ENCODE measurements at places on chromosomes 2 and 18. TPM values are rescaled to one million over a fixed set of nuclear protein-coding genes. Genes with fewer than 3 reads are reported as not detected.

Gene GALNT14
- total RNA-seq: 2.8 TPM

Gene ALK
- total RNA-seq: not detected

Gene C2orf78
- not detected for total RNA-seq

Gene LDLRAD4
- total RNA-seq: 23.6 TPM

Gene STARD6
- not detected for total RNA-seq

GRCh38 chr18:5895876-5896740, 786 bp upstream of the TMEM200C start:
- no peaks in the 10 kb centered on the region for H3K36me3 ChIP-seq
- peaks cover 33% of the 10 kb centered on the region for H3K27me3 ChIP-seq
- peaks cover 19% of the 10 kb centered on the region for H3K4me1 ChIP-seq
- peak overlapping the region; percentile 31 for H3K27ac ChIP-seq
- H3K4me3 ChIP-seq: peak overlapping the region; percentile 36

GRCh38 chr18:37160038-37160820, 331.3 kb downstream of the KIAA1328 start:
- peaks cover 10% of the 10 kb centered on the region for H3K4me1 ChIP-seq
- no peak for DNase-seq
- no peaks in the 10 kb centered on the region for H3K27me3 ChIP-seq
- no peaks in the 10 kb centered on the region for H3K36me3 ChIP-seq
- peak overlapping the region; percentile 1 for H3K27ac ChIP-seq

- H3K27me3 ChIP-seq: no peaks in the 10 kb centered on the region
- DNase-seq: peak; percentile 45
Measured at GRCh38 chr2:15588329-15588919, 3.2 kb upstream of the DDX1 start.

GRCh38 chr2:212915121-212915782, 236.2 kb downstream of the IKZF2 start:
- no peak overlapping the region for H3K4me3 ChIP-seq
- H3K27me3 ChIP-seq: no peaks in the 10 kb centered on the region
- DNase-seq: no peak
- no peaks in the 10 kb centered on the region for H3K36me3 ChIP-seq
- H3K27ac ChIP-seq: no peak overlapping the region

GRCh38 chr2:38735999-38736320, 15.2 kb downstream of the SRSF7 start:
- DNase-seq: no peak
- H3K4me1 ChIP-seq: peaks cover 61% of the 10 kb centered on the region
- H3K27me3 ChIP-seq: no peaks in the 10 kb centered on the region
- H3K36me3 ChIP-seq: no peaks in the 10 kb centered on the region
- H3K4me3 ChIP-seq: no peak overlapping the region
- H3K27ac ChIP-seq: peak overlapping the region; percentile 73

GRCh38 chr2:64582774-64583340, 58.7 kb downstream of the AFTPH start:
- no peaks in the 10 kb centered on the region for H3K27me3 ChIP-seq
- no peak for DNase-seq
- H3K36me3 ChIP-seq: peaks cover 5% of the 10 kb centered on the region
- no peak overlapping the region for H3K27ac ChIP-seq

- peak overlapping the region; percentile 80 for H3K27ac ChIP-seq
- DNase-seq: no peak
- no peaks in the 10 kb centered on the region for H3K27me3 ChIP-seq
- H3K36me3 ChIP-seq: peaks cover under 1% of the 10 kb centered on the region
Measured at GRCh38 chr2:241358470-241358869, 2.4 kb downstream of the FARP2 start.

- H3K4me1 ChIP-seq: no peaks in the 10 kb centered on the region
- no peak for DNase-seq
- no peaks in the 10 kb centered on the region for H3K27me3 ChIP-seq
- H3K36me3 ChIP-seq: no peaks in the 10 kb centered on the region
Measured at GRCh38 chr2:159817283-159817682, 19.3 kb upstream of the CD302 start.

- H3K27ac ChIP-seq: no peak overlapping the region
- DNase-seq: no peak
- no peak overlapping the region for H3K4me3 ChIP-seq
- H3K27me3 ChIP-seq: no peaks in the 10 kb centered on the region
- H3K4me1 ChIP-seq: no peaks in the 10 kb centered on the region
Measured at GRCh38 chr2:240630771-240631547, 5.7 kb downstream of the GPR35 start.

- no peak overlapping the region for H3K4me3 ChIP-seq
- no peaks in the 10 kb centered on the region for H3K36me3 ChIP-seq
- H3K4me1 ChIP-seq: no peaks in the 10 kb centered on the region
- no peak for DNase-seq
- no peaks in the 10 kb centered on the region for H3K27me3 ChIP-seq
Measured at GRCh38 chr2:134782792-134783191, 55.6 kb upstream of the ACMSD start.

GRCh38 chr2:9373047-9373446, 50.3 kb downstream of the ITGB1BP1 start:
- no peaks in the 10 kb centered on the region for H3K27me3 ChIP-seq
- H3K36me3 ChIP-seq: no peaks in the 10 kb centered on the region
- no peak overlapping the region for H3K4me3 ChIP-seq
- no peaks in the 10 kb centered on the region for H3K4me1 ChIP-seq

DNA sequence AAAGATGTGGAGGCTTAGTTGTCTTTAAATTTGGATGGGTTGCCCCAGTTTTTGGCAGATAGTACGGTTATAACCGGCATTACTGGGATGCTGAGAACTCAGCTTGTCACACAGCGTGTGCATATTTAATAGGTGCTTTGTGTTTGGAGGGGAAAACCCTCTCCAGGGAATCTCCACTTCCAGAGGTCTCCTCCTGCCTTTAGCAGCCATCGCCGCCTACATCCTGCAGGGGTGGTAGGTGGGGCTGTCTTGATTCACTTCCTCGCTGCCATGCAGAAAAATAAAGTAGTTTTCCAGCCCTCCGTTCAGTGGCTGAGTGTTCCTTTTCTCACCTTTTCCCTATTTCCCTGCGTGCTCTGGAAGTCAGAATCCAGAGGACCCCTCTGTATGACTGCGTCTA, 76.4 kb downstream of the ITGB1BP1 start:
- no peaks in the 10 kb centered on the region for H3K27me3 ChIP-seq
- no peak for DNase-seq
- H3K36me3 ChIP-seq: no peaks in the 10 kb centered on the region
- no peak overlapping the region for H3K4me3 ChIP-seq

- no peaks in the 10 kb centered on the region for H3K27me3 ChIP-seq
- no peak overlapping the region for H3K27ac ChIP-seq
- no peaks in the 10 kb centered on the region for H3K36me3 ChIP-seq
- DNase-seq: no peak
Measured at GRCh38 chr18:37721544-37722522, 156.2 kb upstream of the CELF4 start.

DNA sequence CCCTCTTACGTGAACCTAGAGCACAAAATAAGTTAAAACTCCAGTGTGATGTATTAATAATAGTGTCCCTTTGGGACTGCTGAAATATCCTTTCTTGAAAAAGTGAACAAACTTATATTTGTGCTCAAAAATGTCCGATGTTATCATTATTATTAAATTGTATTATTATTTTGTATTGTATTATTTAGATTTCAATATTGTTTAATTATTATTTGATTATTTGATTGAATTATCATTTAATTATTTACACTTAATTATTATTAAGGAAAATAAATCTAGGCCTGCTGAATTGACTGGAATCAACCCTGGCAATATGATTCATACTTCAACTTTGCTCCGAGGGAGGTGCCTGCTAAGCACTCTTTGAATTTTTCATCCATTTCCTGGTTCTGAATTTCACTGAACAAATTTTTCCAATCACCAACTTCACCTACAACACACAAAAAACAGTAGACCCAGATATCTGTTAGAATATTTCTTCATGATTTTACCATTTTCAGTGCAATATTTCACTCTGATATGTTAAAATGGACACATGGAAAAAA, 10.9 kb upstream of the EIF2AK2 start:
- DNase-seq: no peak
- no peaks in the 10 kb centered on the region for H3K27me3 ChIP-seq
- H3K36me3 ChIP-seq: no peaks in the 10 kb centered on the region
- H3K27ac ChIP-seq: no peak overlapping the region
- H3K4me3 ChIP-seq: no peak overlapping the region

DNA sequence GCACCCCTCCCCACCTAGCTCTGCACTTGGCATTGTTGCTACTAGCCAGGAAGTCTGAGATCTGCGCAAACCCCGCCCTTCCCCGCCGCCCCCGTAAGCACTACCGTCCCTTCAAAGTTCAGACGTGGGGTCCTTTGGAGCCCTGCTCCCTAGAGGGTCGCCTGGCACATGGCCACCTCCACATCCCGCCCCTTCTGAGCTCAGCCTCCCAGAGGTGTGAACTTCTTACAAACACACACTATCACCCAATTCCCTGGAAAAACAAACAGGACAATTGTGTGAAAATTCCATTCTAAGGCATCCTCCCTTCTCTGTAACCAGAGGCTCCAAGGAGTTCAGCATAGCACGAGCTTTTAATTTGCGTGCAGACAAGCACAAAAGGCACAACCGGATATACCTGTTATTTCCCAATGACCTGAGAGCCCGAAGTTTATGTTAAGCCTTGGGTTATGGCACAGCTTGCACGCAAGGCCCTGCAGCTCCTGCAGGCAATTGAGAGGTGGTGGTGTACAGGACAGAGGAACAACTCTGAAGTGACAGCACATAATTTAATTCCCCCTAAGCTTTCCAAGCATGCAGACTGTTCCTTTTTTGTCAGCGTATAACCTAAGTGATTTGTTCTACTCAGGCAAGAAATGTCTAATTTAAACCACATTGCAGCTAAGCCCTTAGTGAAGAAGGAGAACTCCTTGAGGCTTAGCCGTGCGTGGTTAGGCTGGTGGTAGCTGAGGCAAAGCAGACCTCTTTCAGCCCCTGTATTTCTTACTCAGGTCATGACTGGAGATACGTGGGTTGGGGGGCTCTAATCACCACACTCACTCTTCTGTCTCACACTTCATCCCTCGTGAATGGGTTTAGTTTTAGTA, 20.3 kb upstream of the CYP1B1 start:
- H3K4me1 ChIP-seq: no peaks in the 10 kb centered on the region
- no peak overlapping the region for H3K4me3 ChIP-seq
- no peaks in the 10 kb centered on the region for H3K27me3 ChIP-seq

DNA sequence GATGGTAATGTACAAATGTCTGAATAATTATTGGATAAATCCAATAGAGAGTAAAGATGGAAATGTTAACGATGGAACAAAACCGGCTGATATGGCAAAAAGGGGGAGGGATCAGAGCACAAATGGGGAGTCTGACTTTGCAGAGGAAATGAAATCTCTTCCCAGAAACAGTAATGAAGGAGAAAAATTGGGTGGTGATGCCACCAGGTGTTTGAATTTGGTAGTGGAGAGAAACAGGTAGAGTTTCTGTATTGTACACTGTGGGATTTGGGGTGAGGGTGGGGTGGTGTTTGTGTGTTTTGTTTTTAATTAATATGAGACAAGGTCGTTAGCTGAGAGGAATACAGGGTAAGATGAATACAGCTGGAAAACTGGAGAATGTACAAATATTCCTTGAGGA, 20.4 kb upstream of the XDH start:
- no peak overlapping the region for H3K4me3 ChIP-seq
- H3K27ac ChIP-seq: no peak overlapping the region
- DNase-seq: no peak
- H3K36me3 ChIP-seq: no peaks in the 10 kb centered on the region
- no peaks in the 10 kb centered on the region for H3K4me1 ChIP-seq

DNA sequence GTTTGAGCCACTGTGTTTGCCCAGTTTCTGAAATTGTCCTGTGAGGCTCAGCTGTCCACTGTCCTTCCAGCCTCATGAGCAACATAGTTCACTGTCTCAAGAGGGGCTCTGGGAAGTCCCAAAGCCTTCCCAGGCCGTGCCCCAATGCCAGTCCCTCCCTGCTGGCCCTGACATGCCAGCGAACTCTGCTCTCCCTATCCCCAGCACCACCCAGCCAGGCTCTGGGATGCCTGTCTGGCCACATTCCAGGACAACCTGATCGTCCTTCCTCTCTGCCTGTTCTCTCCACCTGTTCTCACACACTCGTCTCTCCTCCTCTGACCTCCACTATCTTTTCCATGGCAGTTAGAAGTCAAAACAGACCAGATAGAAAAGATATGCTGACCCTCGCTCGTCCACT, 278.0 kb upstream of the ID2 start:
- H3K36me3 ChIP-seq: no peaks in the 10 kb centered on the region
- DNase-seq: peak; percentile 70
- H3K4me3 ChIP-seq: no peak overlapping the region
- no peaks in the 10 kb centered on the region for H3K27me3 ChIP-seq
- H3K4me1 ChIP-seq: no peaks in the 10 kb centered on the region

GRCh38 chr18:2905854-2906703, 59.3 kb downstream of the EMILIN2 start:
- H3K4me1 ChIP-seq: no peaks in the 10 kb centered on the region
- H3K36me3 ChIP-seq: no peaks in the 10 kb centered on the region
- DNase-seq: peak; percentile 75
- no peaks in the 10 kb centered on the region for H3K27me3 ChIP-seq
- peak overlapping the region; percentile 33 for H3K4me3 ChIP-seq

DNA sequence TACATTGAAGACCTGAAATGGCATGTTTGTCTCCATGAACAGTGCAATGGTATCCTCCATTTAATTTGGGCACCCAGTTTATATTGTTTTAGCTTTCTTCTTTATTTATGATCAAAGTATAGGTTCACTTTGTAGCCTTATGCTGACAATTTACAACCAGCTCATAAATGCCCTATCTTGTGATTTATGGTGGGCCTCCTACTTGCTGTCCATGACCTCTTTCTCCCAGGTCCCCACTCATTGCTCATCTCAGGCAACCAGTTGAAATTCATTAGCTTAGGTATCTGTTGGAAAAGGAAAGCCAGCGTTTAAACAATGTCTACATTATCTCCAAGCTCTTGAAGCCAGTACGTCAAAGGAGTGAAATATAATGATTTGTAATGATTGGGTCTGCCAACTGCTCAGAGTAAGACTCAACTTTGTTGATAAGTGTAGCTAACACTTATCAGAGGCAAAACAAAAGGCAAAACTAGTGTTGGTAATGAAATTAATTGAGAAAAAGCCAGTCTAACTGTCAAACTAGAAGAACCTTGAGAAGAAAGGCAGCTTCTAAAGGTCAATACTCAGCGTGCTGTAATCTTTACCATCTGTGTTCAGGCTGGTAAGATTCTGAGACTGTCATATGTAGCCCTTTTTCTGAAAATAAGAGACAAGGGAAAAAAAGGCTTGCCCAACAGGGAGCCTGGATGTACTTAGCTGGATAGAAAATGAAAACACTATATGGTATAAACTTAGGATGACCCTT, 695.9 kb downstream of the EPHA4 start:
- no peaks in the 10 kb centered on the region for H3K4me1 ChIP-seq
- H3K27ac ChIP-seq: no peak overlapping the region
- H3K4me3 ChIP-seq: no peak overlapping the region
- no peaks in the 10 kb centered on the region for H3K36me3 ChIP-seq
- no peak for DNase-seq
- no peaks in the 10 kb centered on the region for H3K27me3 ChIP-seq

All from right lobe of liver (tissue), 6 donors.